Caki2 (cell line): ENCODE measurements at places on chromosomes 6 and 20. TPM values are rescaled to one million over a fixed set of nuclear protein-coding genes. Genes with fewer than 3 reads are reported as not detected.

GRCh38 chr20:58746620-58747019 lies 54.0 kb downstream of the NPEPL1 start:
- DNase-seq, result no peak

- DNase-seq, result peak; percentile 52
Observed at GRCh38 chr6:30483677-30484279, 5.5 kb upstream of the HLA-E start.

DNA sequence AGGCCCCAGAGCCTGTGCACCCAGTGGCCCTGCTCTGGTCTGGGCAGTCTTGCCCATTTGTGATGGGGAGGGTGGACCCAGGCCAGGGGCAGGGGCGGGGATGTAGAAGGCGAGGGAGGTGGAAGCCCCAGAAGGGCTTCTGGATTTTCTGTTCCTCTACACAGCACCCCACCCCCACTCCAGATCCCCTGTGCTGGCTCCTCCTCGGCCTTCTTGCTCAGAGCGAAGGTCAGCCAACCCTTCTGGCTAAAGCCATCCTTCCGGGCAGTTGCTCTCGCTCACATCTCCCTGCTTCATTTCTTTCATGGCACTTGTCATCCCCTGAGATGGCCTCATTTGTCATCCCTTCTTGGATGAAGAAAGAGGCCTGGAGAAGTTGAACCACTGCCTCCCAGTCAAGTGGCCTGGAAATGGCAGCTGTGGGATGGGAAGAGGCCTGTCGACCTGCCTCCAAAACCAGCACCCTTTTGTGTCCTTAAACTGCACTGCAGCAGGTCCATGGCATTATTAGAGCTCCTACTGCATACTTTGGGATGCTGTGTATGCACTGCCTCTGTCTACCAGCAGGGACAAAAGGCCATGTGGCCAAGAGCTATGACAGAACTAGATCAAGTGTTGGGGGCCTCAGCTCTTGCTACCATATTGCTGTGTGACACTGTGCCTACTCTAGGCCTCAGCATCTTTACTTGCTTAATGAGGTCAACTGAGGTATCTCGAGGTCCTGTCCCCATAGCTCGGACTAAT lies 19.9 kb downstream of the PEDS1 start:
- no peak for DNase-seq

DNA sequence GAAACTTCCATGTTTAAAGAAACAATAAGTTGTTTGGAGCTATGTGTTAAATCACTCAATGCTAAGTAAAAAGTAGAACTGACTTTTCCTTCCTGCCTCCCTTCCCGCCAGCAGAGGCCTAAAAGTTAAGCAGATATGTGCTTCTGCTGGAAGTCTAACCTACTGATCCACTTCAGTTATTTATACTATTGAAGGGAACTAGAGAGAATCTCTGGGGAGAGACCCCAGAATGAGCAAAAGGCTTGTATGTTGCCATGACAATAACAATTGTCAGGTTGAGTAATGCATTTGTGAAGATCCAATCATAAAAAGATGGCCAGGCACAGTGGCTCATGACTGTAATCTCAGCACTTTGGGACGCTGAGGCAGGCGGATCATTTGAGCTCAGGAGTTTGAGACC lies 24.7 kb downstream of the MGME1 start:
- no peak for DNase-seq

- DNase-seq, result no peak
Observed at GRCh38 chr6:99592900-99593299, 13.7 kb upstream of the PRDM13 start.

DNA sequence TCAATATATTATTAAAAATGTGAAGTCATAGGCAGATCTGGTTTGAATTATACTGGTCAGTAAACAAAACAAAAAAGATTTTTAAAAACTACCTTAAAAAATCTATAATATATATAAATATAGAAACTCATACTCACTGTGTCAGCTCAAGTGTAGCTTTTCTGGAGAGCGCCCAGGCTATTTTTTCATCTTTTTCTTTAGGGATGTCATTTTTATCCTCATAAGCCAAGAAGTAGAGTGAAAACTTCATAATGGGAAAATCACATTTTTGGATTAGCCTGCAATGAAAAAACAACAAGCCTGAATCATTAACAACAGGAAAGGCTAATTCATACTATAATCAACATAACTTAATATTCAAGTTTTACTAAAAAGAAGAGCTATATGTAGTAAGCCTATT lies 18.7 kb downstream of the GLO1 start:
- no peak for DNase-seq

GRCh38 chr6:109349419-109349987 lies 32.8 kb downstream of the CD164 start:
- no peak for DNase-seq

DNA sequence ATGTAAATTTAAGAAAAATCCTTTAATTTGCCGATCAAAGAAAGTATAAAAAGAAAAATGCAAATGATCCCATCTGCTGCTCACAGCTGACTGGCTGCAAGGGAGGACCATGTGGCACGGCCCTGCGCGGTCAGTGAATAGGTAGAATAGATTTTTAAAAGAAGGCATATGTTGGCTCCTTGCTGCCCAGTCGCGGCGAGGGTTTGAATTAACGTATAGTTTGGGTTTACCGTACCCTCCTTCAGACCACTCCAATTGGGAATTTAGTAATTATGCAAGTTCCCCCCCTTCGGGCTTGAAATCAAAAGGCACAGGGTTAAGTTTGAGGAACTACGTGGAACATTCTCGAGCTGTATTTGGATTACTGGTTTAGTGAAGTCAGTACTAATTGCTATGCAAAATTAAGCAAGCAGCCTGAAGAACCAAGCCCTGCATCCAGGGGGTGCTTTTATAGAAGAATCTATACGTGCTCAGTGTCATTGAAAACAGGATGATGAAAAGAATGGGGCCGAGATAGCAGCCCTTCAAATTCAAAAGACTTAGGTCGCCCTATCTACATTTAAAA lies 1.1 kb upstream of the BEND3 start:
- peak; percentile 27 for DNase-seq

DNA sequence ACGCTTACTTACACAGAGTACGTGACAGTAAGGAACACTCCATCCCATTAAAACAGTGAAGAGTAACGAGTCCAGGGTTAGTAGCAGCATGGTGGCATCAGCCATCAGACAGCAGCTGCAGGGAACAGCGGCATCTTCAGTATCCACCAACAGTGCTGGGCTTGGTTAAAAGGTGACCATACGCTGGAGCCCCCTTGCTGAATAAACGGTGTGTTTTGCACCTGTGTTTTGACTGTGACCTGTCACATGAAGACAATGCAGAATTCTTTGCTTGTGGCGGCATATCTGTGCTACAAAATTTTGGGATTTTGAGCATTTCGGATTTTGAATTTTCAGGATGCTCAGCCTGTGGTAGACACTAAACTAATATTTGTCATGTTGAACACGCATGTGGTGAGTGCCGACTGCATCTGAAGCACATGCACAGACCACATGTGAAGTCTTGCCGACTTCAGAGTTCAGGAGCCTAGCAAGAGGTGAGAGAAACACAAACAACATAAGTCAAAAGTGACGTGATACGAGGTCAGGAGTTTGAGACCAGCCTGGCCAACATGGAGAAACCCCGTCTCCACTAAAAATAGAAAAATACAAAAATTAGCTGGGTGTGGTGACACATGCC lies 69.3 kb upstream of the FRMD1 start:
- DNase-seq, result no peak

DNA sequence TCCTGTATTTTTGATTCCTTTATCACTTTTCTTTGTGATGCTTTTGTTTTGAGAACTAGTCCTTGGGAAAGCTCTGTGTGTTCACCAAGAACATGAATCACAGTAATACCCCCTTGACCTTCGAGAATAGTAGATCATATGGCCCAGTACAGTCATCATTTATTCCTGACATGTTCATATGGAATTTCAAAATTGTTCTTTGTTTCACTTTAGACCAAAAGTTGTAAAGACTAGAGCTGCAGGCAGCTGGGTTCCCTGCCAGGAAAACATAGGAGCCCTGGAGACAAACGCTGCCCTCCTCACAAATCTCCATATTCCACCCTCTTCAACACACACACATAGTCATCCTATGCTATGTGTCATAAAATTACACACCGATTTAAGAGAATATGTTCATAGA lies 621.2 kb upstream of the EYS start:
- no peak for DNase-seq

- no peak for DNase-seq
Observed at GRCh38 chr6:132430110-132430509, 28.8 kb upstream of the MOXD1 start.

DNA sequence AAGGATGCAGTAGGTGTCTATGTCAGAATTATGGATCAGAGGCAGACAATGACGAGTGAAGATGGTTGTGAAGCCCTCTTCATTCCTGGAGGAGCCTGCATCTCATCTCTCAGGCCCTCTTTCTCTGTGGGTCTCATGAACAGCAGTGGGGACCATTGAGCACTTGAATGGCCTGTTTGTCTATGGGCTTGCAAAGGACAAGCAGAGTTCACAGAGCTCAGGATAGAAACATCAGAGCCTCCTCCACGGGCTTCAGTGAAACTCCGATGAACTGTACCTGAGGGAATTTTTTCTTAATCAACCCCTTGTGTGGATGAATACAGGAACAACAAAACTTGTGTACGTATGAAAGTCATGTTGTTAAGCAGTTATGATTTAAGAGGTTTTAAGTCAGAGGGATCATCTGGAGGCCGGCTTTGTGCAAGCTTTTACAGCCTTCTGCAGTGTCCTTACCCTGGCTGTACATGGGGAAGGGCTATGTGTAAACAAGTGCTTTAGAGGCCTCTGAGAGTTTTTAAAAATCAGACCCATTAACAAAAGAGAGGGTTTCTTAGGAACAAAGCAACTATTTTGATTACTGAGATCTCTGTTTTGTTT lies 29.7 kb upstream of the PI16 start:
- DNase-seq, result no peak

DNA sequence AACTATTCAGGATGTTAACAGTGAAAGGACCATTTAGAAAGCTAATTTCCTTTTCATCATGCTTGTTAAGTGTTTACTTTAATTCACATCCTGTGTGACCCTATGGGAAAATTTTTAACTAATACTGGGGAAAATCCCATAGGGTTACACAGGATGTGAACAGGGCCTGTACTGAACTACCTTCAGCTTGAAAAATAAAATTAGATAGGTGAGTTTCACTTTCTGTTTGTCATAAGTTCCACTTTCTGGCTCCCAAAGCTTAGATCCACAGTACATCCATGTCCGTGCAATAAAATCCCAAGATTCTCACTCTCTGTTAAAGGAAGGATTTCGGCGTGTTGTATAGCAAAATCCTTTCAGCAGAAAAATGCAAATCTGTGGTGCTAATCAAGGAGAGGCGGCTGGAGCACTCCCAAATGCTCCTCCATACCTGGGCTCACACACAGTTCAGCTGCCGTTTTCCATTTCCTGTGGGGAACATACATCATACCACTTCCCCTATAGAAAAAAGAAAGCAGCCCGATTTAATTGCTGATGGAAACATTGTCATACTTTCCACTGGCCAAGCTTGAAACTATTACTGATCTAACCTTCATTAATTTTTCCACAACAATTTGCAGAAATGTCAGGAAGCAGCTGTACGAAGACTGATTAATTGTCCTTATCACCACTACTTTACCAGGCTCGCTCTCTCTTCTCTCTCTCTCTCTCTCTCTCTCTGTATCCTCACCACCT lies 125.2 kb downstream of the HIVEP2 start:
- peak; percentile 54 for DNase-seq

GRCh38 chr6:36350681-36351571 lies 14.2 kb upstream of the BNIP5 start:
- DNase-seq, result peak; percentile 52

DNA sequence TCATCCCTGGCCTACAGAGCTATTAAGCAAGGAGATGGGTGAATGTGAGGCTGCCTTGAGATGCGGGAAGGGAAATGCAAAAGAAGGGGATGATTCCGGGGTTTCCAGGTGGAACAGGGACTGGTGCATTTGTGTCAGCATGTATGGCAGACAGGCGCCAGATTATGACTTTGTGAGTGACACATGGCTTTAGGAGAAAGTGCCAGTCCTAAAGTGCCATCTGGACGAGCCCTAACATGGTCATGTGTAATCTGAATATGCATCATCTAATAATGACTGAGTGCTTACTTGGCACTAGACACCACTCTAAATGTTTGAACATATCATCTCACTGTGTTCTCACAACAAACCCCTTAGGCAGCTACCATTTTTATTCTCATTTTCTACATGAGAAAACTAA lies 195.0 kb upstream of the TSHZ2 start:
- DNase-seq, result no peak

DNA sequence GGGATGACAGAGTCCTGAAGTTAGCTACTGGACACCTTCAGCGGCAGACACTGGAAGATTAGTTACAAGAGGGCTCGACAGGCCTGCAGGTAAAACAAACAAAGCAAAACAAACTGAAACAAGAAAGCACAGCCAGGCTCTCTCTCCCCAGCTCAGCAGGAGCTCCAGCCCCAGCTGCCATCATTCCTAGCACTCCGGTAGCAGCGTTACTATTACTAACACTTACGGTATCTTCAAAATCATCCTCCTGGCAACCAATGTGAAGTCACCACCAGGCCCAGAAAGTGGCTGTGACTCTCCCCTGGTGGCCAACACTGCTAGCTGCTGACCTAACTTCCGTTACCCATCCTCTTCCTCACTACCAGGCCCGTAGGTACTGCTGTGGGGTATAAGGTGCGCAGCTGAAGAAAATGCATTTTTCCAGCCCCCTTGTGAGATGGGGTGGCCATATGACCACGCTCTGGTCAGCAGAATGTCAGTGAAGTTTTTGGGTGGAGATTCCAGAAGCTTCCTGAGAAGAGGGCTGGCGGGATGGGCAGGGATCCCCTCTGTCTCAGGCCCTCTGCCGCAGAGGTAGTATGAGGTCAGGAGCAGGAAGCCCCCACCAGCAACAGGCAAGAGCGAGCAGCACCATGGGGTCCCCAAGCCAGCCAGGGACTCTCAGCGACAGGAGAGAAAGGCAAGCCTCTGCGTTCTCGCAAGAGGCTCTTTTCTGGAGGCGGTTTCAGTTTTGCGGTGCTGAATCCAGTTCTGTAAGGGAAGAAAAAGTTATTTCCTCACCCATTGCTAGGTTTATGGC lies 37.4 kb upstream of the TBXT start:
- no peak for DNase-seq

The VSTM2L gene
- not detected in 2 replicates for total RNA-seq

The ROS1 gene
- not detected in 2 replicates for total RNA-seq

The SEMG1 gene
- total RNA-seq, result not detected in 2 replicates

The TMC2 gene
- not detected in 2 replicates for total RNA-seq

The FERMT1 gene
- 7.7 and 25.2 TPM in 2 replicates for total RNA-seq

The POM121L2 gene
- not detected in 2 replicates for total RNA-seq

The PBOV1 gene
- total RNA-seq, result not detected in 2 replicates
